ENCODE measurements at places on chromosomes 13 and 19.

GRCh38 chr19:58409010-58409790, 751 bp downstream of the ZNF584 start:
- no peak for DNase-seq

- no peak for DNase-seq
Observed at GRCh38 chr13:83984793-83985192, 102.5 kb upstream of the SLITRK1 start.

GRCh38 chr13:96540670-96541069, 450.8 kb downstream of the HS6ST3 start:
- DNase-seq, result no peak

- no peak for DNase-seq
Observed at GRCh38 chr13:27139565-27139964, 32.0 kb downstream of the USP12 start.

DNA sequence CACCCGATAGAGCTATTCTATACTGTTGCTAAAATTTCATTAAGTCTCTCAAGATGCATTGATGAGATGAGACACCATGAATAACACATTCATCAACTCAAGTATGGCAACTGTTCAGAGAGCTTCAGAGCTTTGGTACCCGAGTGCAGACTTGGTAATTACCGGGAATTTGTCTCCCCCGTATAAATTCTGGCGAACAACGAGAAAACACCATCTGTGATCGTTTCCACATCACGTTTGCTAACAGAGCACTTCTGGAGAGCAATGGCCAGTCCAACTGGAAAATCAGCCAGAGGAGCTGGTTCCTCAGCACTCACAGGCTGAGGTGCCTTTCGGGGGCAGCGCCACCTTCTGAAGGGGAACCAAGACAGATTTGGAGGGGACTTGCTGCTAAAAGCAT, 40.2 kb downstream of the SUGP2 start:
- no peak for DNase-seq

DNA sequence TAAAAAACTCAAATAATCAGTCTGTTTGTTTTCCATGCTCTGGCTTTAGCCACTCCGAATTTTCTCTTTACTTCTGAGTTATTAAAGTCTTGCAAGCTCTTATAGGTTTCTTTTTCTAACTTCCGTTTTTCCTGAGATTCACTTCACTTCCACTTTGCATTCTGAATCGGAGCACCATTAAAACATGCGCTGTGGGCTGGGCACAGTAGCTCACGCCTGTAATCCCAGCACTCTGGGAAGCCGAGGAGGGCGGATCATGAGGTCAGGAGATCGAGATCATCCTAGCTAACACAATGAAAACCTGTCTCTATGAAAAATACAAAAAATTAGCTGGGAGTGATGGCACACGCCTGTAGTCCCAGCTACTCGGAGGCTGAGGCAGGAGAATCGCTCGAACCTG, 357.9 kb downstream of the SLITRK6 start:
- no peak for DNase-seq

DNA sequence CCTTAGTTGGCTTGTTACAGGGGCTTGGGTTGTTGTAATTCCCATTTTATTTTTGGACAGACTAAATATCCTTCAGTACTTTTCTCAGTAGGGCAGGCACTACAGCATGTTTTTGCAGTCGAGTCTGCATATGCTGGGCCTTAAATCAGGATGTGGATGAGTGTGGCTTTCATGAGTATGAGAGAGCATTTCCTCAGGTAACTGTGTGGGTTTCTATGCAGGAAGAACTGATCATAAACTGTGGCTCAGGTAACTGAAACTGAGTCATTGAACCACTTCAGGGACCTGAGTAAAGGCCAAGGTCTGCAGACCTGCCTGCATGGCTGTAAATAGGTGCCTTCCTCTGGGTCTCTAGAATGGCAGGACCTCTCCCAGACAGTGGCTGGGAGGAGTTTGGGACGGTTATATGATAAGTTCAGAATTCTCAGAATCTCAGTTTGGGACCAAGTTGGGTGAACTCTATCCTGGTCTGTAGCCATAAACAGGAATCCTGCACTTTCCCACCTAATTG, 112.1 kb downstream of the ZNF737 start:
- DNase-seq, result no peak

- no peak for DNase-seq
Observed at GRCh38 chr19:4352701-4353121, 9.3 kb downstream of the MPND start.

- DNase-seq, result no peak
Observed at GRCh38 chr13:83162493-83162892, 719.8 kb downstream of the SLITRK1 start.

DNA sequence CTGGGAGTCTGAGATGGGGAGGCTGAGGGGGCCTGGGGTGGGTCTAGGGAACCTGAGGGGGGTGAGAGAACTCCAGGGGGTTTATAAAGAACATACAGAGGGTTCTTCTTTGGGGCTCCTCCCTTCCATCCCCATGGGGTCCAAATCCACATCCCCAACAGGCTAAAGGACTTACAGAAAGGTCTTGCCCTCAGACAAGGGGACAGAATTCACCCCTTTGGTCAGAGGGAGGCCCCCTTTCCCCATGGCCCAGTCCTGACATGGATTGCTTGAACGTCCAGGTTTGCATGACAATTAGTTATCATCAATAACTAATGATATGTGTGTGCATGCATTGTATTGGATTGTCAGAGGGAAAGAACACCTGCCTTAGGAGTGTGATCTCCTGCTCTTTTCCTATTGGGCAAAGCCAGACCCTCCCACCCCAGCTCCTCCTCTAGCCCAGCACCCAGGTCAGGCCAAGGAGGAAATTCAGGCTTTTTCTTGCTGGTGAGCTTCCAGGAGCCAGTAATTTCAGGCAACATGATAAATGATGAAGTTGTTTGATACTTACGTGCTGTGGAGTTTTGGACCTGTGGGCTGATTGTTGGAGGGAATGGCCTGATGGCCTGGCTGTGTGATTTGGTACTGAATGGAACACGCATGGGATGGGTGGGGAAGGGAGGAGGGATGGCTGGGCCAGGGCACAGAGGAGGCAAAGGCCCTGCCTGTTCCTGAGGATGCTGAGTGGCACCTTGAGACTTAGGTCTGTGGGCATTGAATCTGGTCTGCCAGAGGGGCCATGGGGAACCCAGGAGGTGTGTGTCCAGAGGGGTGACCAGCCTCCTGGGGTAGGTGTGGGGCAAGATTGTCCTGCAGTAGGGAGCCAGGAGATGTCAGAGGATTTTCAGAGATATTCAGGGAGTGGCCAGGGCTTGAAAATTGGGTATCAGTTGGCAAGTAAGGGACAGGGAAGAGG, 1.1 kb downstream of the KLHL26 start:
- no peak for DNase-seq

GRCh38 chr13:32010136-32010535, 21.4 kb upstream of the FRY start:
- DNase-seq, result no peak

DNA sequence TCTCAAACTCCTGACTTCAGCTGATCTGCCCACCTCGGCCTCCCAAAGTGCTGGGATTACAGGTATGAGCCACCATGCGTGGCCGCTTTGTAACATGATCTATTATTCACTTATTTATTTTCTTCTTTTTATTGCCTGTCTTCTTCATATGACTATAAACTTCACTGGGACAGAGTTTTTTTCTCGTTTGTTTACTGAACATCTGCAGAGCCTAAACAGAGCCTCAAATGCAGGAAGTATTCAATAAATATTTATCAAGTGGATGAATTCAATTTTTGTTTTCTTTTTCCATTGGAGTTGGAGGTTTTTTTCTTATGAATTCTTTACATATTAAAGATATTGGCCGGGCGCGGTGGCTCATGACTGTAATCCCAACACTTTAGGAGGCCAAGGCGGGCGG, 54.7 kb downstream of the SKA3 start:
- no peak for DNase-seq

DNA sequence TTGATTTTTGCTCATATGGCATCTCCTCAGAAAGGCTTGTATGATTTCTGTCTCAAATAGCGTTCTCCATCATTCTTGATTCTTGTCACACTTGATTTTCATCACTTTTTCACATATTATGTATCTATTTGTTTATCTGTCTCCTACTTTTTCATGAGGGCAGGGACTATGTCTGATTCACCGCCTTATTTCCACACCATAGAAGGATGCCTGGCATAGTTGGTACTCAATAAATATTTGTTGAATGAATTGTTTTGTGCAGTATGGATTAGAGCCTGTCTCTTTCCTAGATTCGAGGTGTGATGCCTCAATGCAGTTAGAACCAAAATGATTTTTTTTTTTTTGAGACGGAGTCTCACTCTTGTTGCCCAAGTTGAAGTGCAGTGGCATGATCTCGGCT, 12.1 kb downstream of the SAE1 start:
- no peak for DNase-seq

GRCh38 chr19:7533281-7533885, 2.1 kb upstream of the PNPLA6 start:
- no peak for DNase-seq

DNA sequence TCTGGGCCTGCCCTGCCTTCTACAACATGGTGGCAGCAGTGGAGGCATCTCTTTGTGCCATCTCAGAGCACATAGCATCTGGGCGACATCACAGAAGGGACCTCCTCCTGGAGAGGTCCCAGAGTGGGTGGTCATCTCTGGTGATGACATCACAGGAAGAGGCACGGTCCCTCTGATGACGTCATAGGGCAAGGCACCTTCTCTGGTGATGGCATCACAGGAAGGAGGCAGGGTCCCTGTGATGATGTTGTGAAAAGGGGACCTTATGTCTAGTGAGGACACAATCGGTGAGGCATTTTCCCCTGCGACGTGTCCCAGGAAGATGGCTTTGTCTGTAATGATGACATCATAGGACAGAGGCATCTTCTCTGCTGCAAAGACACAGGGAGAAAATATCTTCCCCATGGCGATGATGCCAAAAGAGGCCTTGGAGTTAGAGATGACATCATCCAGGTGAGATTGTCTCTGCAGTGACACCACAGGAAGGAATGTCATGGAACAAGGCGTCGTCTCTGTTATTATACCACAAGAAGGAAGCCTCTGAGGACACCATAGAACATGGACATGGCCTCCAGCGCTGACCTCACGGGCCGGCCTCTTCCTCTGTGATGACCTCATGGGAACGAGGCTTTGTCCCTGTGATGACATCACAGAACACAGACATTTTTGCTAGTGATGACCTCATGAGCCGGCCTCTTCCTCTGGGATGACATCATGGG, 10.7 kb downstream of the SHISA7 start:
- no peak for DNase-seq

GRCh38 chr19:39927076-39927475, 7.4 kb downstream of the FCGBP start:
- no peak for DNase-seq

- DNase-seq, result no peak
Observed at GRCh38 chr13:106996867-106997618, 429.1 kb upstream of the ARGLU1 start.

DNA sequence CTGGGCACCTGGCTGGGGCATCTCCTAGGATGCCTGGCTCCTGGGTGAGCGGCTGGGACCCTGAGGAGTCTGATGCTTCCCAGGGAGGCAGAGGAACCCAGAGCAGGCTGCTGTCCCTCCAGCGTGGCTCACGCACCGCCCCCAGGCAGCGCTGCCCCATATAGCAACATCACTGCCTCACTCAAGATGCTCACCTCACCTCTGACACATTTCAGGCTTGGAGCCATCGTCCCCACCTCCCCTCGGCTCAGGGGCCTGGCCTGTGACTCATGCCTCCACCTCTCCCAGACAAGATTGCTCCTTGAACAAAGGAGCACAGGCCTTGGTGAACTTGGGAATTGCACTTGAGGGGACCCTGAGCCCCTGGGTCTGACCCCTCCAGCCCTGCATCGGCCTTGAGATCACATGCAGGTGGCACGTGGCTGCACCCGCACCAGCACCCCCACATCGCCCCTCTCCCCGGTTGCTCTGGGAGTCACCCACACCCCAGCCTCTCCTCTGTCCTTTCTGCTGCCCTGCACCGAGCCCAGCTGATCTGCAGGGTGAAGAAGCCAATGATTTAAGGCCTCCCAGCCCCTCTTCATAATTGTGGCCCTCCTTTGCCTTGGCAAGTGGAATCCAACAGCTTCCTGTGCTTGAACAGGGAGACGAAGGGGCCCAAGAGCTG, 11.2 kb downstream of the CEBPA start:
- DNase-seq, result no peak

DNA sequence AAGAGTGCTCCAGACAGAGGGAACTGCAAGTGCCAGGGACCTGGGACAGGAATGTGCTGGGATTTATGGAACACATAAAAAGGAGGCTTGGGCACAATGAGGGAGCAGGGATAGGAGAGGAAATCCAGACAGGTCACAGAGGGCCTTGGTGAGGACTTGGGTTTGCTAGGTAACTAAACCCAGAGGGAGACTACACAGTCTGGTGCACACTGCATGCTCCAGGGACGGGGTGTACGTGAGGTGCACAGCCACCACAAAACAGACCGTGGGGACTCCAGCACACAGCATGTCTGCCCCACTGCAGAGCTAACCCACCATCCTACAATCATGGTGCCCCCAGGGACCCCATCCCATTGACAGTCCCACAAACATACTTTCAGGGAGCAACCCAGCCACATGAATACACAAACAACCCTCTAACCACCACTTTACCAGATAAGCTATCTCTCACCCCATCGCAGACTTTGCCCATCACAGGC, 5.5 kb upstream of the ZFP36 start:
- DNase-seq, result no peak

DNA sequence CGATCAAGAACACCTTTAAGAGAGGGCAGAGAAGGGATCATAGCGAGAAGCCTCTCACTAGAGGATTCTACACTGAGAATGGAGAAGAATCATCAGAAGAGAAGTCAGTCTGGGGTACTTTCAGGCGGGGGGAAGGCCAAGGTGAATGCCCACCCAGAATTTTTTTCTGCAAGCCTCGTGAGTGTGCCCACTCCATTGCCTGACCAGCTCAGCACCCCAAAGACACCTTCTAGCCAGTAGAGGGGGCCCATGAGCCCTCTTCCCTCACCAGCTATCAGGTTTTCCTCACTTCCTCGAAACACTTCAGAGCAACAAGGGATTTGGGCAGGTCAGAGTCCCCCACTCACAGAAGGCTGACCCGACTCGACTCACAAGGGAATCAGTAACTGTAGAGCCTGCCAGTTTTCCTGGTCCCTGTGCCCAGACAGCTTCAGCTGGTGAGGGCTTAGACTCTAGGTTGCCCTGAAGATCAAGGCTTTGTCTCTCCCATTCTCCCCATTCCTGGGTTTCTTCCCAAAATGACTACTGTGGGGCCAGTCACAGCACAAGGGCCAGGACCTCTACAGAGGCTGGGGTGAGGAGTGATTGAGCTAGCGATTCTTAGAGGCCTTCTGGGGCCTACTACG, 18.4 kb downstream of the NLRP13 start:
- no peak for DNase-seq

DNA sequence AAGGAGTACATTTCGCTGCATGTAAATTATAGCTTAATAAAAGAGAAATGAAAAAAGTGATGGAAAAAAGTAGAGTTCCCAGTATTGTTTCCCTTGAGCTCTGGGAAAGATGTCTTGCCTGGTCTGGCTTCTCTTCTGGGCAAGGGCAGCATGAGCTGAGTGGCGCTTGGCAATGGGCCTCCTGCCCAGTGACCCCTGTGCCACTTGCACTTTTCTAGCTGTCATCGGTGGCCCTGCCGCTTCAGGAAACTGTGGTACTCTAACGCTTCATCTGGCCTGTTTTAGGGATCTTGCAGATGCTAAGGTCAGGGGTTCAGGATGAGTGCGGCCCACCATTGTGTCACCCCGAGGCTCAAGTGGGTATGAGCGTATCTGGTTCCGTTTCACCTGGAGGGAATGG, 161.4 kb downstream of the MTUS2 start:
- DNase-seq, result no peak

All from right renal cortex interstitium (tissue), 3 donors.